ENCODE measurements at places on chromosomes 12 and 14. TPM values are rescaled to one million over a fixed set of nuclear protein-coding genes. Genes with fewer than 3 reads are reported as not detected.

DNA sequence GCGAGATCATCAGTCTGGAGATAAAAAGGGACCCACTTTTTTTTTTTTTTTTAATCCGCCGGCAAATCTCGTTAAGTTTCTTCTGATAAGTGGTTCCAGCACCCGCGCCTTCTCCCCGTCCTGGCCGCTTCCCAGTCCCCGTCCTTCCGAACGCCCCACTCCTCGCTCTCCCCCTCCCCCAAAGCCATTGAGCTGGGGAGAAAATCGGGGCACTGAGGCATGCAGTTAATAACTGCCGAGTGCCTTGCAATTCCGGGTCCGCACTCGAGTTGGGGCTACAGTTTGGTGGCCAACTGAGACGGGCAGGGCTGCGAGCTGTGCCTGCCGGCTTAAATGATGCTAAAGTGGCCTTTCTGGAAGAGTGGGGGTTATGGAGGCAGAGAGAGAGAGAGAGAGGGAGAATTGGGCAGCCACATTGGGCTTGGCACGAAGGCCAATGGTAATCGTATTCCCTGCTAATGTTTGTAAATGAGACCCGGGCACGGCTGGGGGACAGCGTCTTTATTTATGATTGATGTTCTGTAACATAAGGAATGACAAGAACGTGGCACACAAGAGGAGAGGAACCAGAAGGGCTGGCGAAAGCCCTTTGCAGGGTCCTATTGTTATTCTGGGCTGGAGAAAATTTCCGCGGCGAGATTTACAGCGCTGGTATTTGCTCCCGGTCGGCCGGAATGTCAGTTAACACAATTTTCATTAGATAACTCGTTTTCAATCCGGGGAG is 115.4 kb upstream of the MYL2 start:
- DNase-seq, result peak; percentile 17
- H3K4me1 ChIP-seq, result peaks cover 20% of the 10 kb centered on the region
- H3K36me3 ChIP-seq, result no peaks in the 10 kb centered on the region
- peaks cover 60% of the 10 kb centered on the region for H3K27me3 ChIP-seq

GRCh38 chr14:101705733-101706508 is 55.6 kb upstream of the PPP2R5C start:
- no peaks in the 10 kb centered on the region for H3K36me3 ChIP-seq
- H3K4me1 ChIP-seq, result peaks cover 29% of the 10 kb centered on the region
- H3K27ac ChIP-seq, result peak overlapping the region; percentile 91

- no peak for DNase-seq
- peaks cover 19% of the 10 kb centered on the region for H3K36me3 ChIP-seq
- no peaks in the 10 kb centered on the region for H3K27me3 ChIP-seq
- no peak overlapping the region for H3K4me3 ChIP-seq
- H3K27ac ChIP-seq, result no peak overlapping the region
Measured at GRCh38 chr14:77859934-77860570, 60.1 kb downstream of the ADCK1 start.

DNA sequence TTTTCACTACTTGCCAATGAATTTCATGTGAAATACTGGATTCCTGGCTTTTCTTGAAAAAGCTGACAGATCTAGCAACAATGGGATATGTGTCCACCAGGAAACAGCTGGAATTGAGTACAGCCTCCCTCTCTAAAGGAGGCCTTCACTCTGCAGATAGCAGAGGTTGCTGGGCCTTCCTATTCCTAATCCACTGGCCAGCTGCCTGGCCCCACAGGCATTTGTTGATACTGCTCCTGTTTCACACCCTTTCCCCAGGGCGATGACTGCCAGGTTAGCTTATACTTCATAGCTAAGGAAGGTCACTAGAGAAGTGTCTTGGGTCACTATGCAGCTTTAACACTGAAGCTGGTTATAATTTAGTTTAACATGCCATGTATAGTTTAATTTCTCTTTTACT is 87.5 kb upstream of the PDZRN4 start:
- no peak overlapping the region for H3K4me3 ChIP-seq
- H3K4me1 ChIP-seq, result no peaks in the 10 kb centered on the region
- no peaks in the 10 kb centered on the region for H3K27me3 ChIP-seq

Gene SSTR1
- total RNA-seq, result 0.17 TPM

Gene KLRG1
- 33.8 TPM for total RNA-seq

Gene EMC9
- 23.1 TPM for total RNA-seq

Gene PARPBP
- 5.0 TPM for total RNA-seq

Gene SCFD1
- 82.9 TPM for total RNA-seq

Gene RAD9B
- 1.1 TPM for total RNA-seq

Data from spleen (tissue), 13 donors.